Cortex of kidney (tissue), 1 donor: ENCODE measurements at places on chromosomes 12 and 14.

- DNase-seq, result no peak
Measured at GRCh38 chr12:75591628-75592027, 80.2 kb upstream of the KRR1 start.

GRCh38 chr14:65002586-65003210 lies 16.0 kb downstream of the FNTB start:
- no peak for DNase-seq

DNA sequence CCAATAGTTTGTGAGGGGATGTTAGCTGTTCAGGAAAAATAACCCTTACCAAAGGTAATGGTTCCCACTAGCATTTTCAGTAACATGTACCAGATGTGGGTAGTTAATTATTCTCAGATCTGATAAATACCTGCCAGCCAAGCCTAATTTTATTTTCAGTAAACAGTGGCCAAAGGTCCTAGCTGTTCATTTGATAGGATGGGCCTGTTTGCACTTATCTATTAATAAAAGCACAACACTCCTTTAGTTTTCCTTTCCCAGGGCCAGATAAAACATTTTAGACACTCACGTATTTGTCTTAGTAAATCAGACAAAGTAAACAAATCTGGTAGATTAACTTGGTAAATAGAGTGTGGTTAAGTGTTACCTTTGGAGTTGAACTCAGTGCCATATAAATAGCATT lies 345.1 kb downstream of the RAD51B start:
- DNase-seq, result no peak

DNA sequence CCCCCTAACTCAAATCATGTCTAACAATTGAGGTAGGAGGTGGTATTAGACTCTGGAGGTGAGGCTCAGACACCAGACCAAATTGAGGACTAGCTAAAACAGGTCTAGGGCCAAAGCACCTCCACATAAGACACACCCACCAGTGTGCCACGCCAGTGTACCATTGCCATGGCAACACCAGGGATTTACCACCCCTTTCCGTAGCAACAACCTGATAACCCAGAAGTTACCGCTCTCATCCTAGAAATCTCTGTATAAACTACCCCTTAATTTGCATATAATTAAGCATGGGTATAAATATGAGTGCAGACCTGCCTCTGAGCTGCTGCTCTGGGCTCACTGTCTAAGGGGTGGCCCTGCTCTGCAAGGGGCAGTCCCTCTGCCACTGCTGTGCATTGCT lies 57.4 kb upstream of the PPP2R5C start:
- DNase-seq, result no peak

DNA sequence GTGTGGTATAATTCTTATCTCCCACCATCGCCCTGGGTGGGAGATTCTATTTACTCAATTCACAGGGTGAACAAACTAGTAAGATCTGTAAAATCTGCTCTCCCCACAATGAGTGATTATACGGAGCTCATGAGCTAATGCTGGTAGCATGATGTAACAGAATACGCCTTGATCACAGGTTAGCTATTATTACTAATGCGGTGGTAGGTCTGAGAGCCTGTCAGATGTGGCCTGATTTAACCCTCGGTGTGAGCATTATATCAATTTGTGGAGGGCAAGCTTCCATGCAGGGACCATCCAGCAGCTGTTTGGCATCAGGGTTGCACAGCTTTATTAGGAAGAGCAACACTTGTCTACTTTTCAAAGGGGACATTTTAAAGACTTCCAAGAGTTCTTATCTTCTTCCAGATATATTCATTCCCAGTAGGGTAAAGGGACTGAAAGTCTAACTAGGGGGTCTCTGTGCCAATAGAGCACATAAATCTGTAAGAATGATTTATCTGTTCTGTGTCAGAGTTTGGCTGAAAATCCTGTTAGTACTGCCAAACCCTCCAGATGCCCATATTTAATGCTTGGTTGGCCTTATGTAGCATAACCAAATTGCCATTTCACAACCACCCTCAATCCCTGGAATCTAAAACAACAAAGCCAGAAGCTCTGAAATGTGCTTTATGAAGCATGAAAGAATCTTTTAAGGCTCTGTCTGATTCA lies 18.7 kb downstream of the TSHR start:
- no peak for DNase-seq

DNA sequence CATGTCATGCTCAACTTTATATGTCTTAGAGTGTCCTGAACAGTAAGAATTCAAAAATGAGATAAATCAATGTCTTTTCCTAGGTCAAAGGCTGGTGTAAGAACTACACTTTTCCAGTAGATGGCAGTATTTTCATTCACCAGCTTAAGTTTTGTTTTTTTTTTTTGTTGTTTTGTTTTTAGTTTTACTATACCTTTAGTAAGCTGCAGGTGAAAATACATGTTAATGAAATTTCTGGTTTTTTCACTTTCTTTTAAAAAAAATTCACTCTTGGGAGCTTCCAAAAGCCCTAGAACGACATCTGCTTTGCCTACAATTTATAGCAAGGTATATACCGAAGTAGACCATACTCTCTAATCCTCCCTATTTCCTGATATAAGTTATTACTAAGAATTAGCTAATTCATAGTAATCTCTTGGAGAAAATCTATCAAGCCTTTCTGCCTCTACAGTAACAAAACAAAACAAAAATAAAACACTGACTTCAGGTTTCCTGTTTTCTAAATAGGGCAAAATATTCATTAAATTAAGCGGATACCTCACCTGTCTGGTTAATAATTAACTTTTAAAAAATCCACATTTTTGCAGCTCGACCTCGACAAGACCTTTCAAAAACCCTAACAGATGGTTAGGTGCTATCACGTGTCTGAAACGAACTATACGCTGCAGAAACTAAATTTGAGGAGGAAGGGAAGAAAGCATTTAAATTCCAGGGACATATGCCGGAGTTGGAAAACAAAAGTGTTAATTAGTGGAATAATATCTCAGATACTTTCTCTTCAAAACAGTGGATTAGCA lies 2.7 kb upstream of the SAMD4A start:
- DNase-seq, result no peak

GRCh38 chr12:5554711-5555110 lies 122.8 kb downstream of the NTF3 start:
- DNase-seq, result no peak

DNA sequence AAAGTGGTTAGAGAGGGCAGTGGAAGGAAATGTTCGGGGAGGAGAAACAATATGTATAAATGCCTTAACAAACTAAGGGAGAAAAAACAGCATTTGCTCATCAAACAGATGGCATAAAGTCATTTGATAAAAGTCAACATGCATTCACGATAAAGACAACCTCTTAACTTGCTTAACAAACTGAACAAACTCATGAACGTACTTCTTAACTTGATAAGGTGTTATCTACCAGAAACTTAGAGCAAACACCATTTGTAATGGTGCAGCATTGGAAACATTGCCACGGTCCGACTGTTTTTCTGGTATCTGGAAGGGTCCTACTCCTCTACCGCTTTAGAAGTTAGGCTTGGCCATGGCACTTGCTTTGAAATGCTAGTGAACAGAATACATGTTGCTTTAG lies 4.2 kb upstream of the RPS6KL1 start:
- DNase-seq, result no peak

- no peak for DNase-seq
Measured at GRCh38 chr12:69163681-69164362, 75.5 kb upstream of the CPSF6 start.

DNA sequence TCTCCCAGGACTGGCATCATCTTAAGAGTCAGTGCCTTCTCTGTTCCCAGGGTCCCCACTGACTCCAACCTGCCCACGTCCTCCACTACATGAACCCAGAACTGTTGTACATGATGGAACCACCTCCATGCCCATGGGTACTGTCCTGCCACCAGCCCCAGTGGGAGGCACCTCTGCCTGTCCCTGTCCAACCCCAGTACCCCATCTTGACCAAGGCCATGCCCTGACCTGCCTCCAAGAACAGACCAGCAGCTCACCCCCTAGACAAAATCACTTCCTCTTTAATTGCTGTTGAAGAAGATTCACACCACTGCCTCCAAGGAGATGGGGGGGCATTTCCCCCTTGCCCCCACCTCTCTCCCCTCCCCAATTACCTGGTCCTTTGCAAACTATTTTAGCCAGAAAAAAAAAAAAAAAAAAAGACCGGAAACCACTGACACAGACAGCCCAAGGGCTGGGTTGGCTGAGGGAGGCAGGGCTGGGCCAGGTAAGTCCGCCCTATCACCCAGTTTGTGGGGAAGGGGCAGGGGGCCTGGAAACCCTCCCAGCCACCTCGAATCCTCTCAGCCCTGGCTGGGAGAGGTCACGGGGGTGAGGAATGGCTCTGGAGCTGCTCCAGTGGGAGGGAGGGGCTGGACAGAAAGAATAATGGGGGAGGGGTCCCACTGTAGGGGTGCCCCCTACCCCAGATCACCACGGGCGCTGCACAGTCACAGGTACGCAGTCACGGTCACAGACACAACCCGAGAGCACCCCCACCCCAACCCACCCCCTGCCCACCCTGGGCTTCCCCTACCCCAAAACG lies 13.4 kb downstream of the AGAP2 start:
- DNase-seq, result no peak
